ENCODE measurements at places on chromosomes 2 and 18.

GRCh38 chr2:141692829-141693228 lies 438.0 kb downstream of the LRP1B start:
- DNase-seq = no peak

DNA sequence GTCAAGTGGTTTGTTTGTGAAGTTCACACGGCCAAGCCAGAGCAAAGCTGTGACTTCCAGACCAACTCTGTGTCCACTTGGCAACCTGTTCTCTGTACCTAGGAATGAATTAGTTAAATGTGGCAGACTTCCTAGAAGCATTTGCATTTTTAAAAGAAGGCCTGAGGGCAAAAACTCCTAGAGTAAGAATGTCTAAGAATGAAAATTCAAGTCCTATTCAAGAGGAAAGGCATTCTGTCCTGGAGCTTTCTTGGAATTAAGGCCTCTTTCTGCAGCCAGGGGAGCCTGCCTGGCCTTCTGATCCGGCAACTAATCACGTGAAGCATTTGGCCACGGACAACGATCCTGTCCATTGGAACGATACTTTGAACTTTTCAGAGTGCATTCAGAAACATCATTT lies 155.0 kb downstream of the SETBP1 start:
- no peak for DNase-seq

DNA sequence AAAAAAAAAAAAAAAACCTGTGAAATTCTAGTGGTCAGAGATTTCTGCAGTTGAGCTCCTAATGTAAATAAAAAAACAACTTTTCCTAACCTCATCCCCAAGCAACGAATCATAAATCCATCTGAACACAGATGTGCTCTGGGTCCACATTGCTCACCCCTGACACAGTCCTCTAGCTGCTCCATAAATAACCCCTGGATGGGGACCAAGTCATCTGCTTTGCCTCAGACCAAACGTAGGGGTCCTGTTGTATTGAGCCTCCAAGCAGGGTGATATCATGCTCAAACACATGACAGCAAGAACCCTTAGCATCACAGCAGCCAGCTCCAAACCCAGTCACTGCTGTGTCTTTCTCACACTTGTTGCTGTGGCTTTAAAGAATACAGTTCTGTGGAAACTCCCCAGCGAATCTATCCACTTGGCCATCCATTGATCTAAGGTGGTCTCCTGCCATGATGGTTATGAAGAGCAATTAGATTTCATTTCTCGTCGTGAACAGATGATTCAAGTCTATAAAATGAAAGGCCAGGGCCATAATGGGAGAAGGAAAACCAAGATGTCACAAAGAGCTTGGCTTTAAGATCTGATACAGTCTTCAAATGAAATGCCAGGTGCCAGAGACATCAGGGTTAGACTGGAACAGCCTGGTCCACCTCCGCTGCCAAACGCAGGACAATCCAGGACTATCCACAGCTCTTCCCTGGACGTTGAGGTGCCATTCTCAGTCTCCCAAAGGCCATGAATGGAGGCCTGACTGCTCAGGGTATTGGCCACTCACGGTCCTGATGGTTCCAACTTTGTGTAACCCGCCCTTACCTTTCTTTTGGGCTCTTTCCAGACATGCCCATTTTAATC lies 39.0 kb downstream of the TBC1D8 start:
- no peak for DNase-seq

DNA sequence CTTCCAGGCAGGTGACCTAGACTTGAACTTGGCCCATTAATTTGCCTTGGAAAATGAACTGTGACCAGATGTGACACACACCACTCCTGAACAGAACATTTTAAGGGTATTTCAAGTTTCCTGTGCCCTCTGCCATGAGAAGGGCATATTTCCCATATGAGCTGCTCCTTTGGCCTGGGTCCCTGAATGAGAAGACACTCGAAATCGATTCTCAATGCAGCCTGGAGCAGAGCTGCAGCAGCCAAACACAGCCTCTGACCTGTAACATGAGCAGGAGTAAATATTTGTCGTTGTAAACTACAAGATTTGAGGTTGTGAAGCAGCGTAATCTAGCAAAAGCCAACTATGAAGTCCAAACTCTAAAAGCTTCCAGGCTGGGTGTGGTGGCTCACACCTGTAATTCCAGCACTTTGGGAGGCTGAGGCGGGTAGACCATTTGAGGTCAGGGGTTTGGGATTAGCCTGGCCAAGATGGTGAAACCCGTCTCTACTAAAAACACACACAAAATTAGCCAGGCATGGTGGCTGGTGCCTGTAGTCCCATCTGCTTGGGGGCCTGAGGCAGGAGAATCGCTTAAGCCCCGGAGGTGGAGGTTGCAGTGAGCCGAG lies 30.1 kb upstream of the SOS1 start:
- DNase-seq = no peak

- no peak for DNase-seq
These were observed 334.7 kb downstream of the CYRIA start for GRCh38 chr2:16330982-16331381.

DNA sequence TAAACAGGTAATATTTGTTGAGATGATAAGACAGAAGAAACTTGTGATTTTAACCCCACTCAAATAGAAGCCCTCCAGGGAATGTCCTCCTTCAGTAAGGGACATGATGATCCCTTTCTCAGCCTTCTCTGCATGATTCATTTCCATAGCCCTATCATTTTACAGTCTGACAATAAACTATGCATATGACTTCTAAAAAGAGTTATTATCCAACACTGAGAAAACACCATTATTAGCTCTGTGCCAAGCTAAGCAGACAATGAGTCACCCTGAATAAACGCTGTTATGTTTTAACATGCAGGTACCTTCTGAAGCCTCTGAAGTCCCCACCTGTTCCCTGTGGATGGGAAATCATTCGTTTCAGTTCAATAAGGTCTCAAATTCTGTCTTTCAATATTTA lies 54.7 kb downstream of the DTNB start:
- no peak for DNase-seq

DNA sequence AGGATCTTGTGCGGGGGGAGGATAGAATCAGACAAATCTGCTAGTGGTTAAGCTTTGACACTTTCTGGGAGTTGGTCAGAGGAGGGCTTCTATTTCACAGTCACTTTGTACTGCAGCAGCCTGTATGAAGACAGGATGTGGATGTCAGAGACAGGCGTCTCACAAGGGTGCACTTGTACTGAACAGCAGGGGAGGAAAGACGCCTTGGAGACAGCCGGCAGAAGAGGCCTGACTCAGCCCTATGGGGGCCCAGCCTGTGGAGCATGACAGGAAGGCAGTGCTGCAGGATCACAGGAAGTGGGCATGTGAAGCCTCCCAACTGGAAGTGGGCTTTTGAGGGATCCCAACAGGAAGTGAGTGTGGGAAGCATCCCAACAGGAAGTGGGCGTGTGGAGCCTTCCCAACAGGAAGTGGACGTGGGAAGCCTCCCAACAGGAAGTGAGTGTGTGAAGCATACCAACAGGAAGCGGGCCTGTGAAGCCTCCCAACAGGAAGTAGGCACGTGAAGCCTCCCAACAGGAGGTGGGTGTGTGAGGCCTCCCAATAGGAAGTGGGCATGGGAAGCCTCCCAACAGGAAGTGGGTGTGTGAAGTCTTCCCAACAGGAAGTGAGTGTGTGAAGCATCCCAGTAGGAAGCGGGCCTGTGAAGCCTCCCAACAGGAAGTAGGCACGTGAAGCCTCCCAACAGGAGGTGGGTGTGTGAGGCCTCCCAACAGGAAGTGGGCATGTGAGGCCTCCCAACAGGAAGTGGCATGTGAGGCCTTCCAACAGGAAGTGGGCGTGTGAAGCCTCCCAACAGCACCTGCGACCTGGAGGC lies 212.3 kb downstream of the SNTG2 start:
- no peak for DNase-seq

DNA sequence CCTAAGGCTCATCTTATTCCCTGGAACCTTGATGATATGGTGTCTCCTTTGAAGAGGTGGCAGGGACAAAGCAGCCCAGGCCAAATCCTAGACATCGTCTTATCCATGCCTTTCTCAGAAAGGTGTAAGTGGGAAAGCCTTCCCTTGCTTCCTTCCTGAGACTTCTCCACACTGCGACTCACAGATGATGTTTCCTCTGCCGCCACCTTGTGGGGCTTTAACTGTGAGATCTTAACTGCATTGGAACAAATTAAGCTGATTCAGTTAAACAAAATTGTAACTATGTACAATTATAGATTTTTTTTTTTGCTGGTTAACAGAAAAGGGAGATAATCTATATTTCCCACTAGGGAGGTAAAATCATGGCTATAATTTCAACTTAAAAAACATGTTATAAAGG lies 10.0 kb upstream of the GCA start:
- DNase-seq = no peak

DNA sequence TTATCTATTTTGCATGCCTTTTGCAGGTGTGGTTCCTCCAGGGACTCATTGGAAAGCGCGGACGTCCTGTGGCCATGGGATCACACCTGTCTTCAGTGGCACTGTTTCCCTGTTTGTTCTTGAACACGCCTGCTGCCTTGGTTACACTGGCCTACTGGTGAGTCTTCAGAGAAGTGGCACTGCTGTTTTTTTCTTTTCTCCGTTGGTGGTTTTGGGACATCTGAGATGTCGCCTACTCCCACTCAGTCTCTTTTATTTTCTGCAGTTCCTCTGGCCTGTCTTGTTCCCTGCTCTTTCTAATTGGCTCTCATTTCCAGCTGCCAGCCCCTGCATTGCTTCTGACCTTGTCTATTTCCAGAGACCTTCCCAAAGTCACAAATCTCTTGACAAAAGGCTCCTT lies 35.7 kb upstream of the POU3F3 start:
- DNase-seq = no peak

DNA sequence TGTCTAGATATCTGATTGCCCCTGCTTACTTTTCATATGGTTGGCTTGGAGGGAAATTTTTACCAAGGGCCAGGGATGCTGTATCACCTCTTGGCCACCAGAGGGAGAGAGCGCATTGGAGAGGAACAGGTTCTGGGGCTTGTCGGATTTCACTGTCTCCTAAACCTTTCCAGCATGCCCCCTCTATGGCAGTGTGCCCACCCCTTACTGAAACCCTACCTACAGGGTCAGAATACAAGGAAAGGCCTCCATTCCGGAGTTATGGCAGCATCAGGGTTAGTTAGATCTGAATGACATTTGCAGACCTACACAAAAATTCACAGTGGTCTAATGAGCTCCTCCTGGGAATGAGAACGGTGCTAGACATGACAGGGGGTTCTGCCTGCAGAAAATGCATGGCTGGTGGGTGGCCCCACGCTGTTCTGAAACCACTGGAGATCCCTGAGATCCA lies 5.8 kb downstream of the SLC14A2 start:
- peak; percentile 1 for DNase-seq

GRCh38 chr2:191977754-191978153 lies 130.9 kb upstream of the CAVIN2 start:
- no peak for DNase-seq

- DNase-seq = no peak
These were observed 88.4 kb downstream of the EHD3 start for GRCh38 chr2:31322371-31322770.

DNA sequence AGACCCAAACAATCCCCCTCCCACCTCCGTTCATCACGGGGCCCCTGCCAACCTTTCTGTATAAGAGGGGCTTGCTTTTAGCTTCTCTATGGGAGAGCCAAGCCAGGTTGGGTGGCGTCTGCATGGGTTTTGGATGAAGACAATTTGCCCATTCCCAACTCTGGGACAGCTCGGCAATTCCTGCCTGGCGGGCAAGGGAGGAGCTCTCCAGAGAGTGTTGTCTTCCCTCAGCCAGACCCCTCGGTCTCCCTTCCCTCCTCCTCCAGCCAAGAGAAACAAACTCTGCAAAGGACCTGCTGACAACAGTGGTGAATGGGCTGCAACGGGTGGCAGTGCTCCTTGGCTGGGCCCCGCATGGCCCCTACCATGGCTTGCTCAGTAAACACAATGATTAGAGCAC lies 267.2 kb upstream of the HDAC4 start:
- DNase-seq = no peak

Measured in activated T-helper 1 cell treated with anti-CD3 and anti-CD28 coated beads, Interleukin-2, amount 50 U/mL, for 16 hours (primary cell).